Mammary microvascular endothelial cell (primary cell): ENCODE measurements at places on chromosomes 3 and 15. TPM values are rescaled to one million over a fixed set of nuclear protein-coding genes. Genes with fewer than 3 reads are reported as not detected.

Gene PARP16
- 3.4 and 4.9 TPM in 2 replicates for total RNA-seq

Gene ANKRD63
- not detected in 2 replicates for total RNA-seq

Gene CISH
- total RNA-seq = 0.20 and 0.33 TPM in 2 replicates

Gene PPP2R3A
- total RNA-seq = 5.5 and 5.9 TPM in 2 replicates

Gene SERINC4
- total RNA-seq = 0.05 TPM in 1 of 2 replicates, not detected in the other
